ENCODE measurements at places on chromosomes 2 and 18. TPM values are rescaled to one million over a fixed set of nuclear protein-coding genes. Genes with fewer than 3 reads are reported as not detected.

GRCh38 chr2:24505534-24506275, 14.7 kb downstream of the NCOA1 start:
- no peak for DNase-seq

The CDC42EP3 gene
- 26.4 TPM for total RNA-seq

- DNase-seq, result peak; percentile 75
Measured at GRCh38 chr18:63177919-63178821, 141.4 kb downstream of the BCL2 start.

The GALR1 gene
- 0.36 TPM for total RNA-seq

- no peak for DNase-seq
Measured at GRCh38 chr2:201448061-201448460, 3.2 kb downstream of the TRAK2 start.

DNA sequence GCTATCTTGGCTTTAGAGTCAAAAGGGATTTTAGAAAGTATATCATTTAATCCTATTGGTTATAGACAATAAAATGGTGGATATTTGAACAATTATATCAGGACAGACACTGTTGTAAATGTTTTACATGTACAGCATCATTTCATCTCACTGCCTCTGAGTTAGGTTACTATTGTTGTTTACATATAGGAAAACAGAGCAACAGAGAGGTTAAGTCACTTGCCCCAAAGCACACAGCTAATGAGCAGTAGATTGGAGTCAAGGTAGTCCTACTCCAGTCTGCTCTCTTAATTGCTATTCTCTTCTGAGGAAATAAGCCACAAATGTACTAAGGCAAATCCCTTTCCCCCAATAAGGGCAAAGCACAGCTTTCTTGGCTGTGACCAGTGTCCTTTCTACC, 142.9 kb downstream of the MTX2 start:
- no peak for DNase-seq

GRCh38 chr2:236088368-236089057, 79.7 kb downstream of the GBX2 start:
- DNase-seq, result no peak

- no peak for DNase-seq
Measured at GRCh38 chr2:217444932-217445331, 557.9 kb downstream of the TNS1 start.

All from hepatocyte (in vitro differentiated cells).